ENCODE measurements at places on chromosomes 2 and 18.

DNA sequence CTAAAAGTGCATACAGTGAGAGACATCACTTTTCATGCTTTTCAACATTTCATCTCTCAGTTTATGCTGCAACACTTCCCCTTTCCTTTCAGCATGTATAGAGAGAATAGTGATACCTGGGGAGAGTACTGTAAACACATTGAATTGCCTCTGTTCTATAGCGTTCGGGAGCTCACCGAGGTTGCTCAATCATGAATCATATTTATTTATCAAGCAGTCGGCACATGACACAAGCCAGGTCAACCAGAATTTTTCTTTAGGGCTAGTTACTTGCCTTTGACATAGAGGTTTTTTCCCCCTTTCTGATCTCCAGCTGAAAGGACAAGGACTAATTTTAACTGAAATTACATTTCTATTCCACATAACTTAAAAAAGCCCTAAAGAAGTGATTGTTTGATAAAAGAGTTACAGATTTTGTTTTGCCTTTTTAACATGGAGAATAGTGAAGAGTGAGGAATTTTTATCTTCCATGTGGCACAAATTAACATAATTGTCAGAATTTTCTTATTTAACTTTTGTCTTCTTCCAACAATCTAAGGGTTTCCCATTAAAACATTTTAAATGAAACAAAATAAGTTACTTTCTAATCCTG, 690.9 kb upstream of the TMEFF2 start:
- no peak for DNase-seq

DNA sequence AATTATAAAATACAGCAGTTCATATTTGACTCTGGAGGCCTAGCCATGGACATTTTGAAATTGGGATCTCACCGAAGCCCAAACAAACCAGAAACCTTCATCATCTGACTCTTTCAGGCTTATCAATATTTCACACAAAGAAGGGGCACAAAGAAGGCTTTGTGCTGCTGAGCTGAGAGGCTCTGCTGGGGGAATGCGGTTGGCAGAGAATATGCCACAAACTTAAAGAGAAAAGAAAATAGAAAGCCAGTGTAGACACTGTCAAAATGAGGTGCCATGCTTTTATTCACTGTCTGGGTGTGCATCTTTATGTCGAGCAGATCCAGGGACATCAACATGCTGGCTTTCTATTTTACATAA, 162.6 kb downstream of the QPCT start:
- DNase-seq = no peak

DNA sequence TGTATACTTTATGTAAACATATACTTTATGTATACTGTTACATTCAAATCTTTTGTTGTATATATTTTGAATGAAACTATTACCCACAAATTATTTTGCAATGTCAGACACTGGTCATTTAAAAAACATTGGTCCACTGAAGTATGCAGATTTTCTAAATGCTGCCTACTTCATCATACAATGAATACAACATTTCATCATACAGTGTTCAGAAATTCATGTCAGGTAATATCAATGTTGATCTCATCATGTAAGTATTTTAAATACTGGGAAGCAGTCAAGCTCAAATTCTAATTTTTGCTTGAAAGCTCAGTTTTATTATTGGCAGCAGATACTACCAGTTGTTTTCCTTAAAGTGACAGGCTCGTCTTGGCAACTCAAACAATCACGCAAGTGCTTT, 2.9 kb upstream of the STAT4 start:
- DNase-seq = no peak

DNA sequence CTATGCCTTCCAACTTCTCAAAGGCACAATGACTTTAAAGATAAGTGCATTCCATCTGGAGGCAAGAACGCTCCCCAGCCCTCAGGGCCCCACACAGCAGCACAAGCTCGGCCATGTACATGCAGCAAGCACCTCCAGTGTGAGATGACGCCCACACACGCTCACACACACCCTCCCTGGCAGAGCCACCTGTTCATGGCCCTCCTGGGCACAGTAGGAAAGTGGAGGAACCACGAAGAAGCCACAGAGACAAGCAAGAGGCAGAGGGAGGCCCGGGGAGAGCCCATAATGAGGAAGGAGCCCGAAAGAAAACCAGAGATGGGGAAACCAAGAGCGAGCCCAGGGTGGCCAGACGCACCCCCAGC, 21.7 kb downstream of the BIN1 start:
- no peak for DNase-seq

DNA sequence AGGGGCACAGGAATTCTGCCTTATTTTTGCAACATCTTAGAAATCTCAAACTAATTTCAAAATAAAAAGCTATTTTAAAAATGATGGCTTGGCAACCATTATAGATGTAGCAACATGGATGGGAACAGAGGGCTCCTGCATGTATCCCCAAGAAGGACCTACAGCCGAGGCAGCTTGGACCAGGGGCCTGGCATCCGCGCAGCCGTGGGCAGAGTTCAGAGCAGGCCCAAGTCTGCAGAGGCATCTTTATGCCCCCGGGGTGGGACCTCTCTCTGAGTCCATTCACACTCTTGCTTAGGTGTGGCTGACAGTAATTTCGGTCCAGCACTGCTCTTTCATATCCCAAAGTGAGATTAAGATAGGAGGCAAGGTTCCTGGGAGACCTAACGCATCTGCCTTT, 425.8 kb upstream of the MYT1L start:
- DNase-seq = no peak

DNA sequence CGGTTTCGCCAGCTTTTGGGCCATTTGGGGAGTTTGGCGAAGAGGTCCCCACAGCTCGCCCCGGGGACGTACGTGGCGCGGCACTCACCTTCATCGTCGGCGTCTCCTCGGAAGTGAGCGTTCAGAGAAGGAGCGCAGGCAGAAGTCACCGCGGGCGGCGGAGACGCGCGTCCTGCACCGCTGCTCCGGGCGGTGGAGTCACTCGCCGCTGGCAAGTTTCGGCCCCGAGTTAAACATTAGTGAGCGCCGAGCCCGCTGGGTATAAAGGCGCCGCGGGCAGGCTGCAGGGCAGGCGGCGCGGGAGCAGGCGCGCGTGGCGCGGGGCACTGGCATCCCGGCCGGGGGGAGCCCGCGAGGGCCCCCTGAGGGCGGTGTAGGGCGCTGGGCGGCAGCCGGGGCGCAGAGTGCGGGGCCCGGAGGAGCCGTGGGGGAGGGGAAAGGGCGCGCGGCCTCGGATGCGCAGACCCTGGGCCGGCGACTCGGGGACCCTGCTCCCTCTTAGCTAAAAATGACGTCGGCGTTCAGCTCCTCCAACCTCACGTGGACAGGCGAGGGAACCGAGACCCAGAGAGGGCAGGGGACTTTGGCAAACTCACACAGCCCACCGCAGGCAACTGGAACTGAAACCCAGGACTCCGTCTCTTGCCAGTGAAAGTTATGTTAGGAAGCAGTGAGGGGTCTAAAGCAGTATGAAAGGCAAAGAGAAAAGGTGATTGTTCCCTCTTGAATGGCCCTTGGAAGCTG, at the start of gene DPP4:
Gene DPP4, minus strand, starts transcription at position 328 of the 744 bp plus-strand sequence. Its CDS starts 234 bp downstream, at position 94.
- DNase-seq = peak; percentile 37

DNA sequence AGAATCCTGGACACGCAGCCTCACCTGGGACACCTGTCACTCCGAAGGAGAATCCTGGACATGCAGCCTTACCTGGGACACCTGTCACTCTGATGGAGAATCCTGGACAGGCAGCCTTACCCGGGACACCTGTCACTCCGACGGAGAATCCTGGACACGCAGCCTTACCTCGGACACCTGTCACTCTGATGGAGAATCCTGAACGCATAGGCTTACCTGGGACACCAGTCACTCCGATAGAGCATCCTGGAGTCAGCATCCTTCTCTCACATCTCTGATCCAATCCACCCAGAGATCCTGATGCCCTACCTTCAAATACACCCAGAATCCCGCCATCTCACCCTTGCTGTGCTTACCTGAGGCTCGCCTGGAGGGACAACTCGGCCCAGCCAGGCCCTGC, 154.9 kb downstream of the NDUFA10 start:
- no peak for DNase-seq

- DNase-seq = no peak
Measured at GRCh38 chr2:177188482-177189469, 23.8 kb upstream of the HNRNPA3 start.

GRCh38 chr18:12256951-12257350, 2.8 kb downstream of the CIDEA start:
- no peak for DNase-seq

- DNase-seq = no peak
Measured at GRCh38 chr18:1916869-1917523, 654.3 kb downstream of the METTL4 start.

- DNase-seq = no peak
Measured at GRCh38 chr18:77017355-77017754, 115.2 kb downstream of the MBP start.
